Naive thymus-derived CD4-positive, alpha-beta T cell (primary cell): ENCODE measurements at places on chromosomes 11 and 22. TPM values are rescaled to one million over a fixed set of nuclear protein-coding genes. Genes with fewer than 3 reads are reported as not detected.

The SMTNL1 gene
- not detected for total RNA-seq

The BEST1 gene
- total RNA-seq = 1.0 TPM

The DCDC1 gene
- not detected in 2 replicates for total RNA-seq

The ZC3H12C gene
- total RNA-seq = 0.32 TPM

The EHF gene
- total RNA-seq = not detected

The KCNJ1 gene
- total RNA-seq = not detected

The RAB36 gene
- total RNA-seq = 0.88 TPM

The SCGB1A1 gene
- not detected for total RNA-seq

The ZBTB16 gene
- total RNA-seq = 7.2 and 9.5 TPM in 2 replicates

The MPEG1 gene
- 21.9 TPM for total RNA-seq

The GGT1 gene
- total RNA-seq = 11.7 TPM

The TEAD1 gene
- total RNA-seq = 0.07 TPM

The SSTR3 gene
- total RNA-seq = 3.9 TPM

The ELFN2 gene
- 0.57 TPM for total RNA-seq

The JAM3 gene
- total RNA-seq = 6.3 TPM

The PATE4 gene
- total RNA-seq = not detected in 2 replicates

The PHOX2A gene
- total RNA-seq = not detected

The OR52N4 gene
- total RNA-seq = 1.5 TPM

The SYT13 gene
- not detected for total RNA-seq

The NECTIN1 gene
- total RNA-seq = 3.7 TPM

The HTR3B gene
- not detected for total RNA-seq

The KCTD14 gene
- not detected for total RNA-seq

The TTLL1 gene
- 7.7 TPM for total RNA-seq

The GGT5 gene
- total RNA-seq = 0.38 and 0.77 TPM in 2 replicates

The SYT8 gene
- total RNA-seq = not detected

The PTPN5 gene
- total RNA-seq = not detected

The OSM gene
- 0.49 TPM for total RNA-seq
